ENCODE measurements at places on chromosomes 3 and 15.

GRCh38 chr3:132253262-132253878 lies 63.8 kb upstream of the ACP3 start:
- DNase-seq: no peak

DNA sequence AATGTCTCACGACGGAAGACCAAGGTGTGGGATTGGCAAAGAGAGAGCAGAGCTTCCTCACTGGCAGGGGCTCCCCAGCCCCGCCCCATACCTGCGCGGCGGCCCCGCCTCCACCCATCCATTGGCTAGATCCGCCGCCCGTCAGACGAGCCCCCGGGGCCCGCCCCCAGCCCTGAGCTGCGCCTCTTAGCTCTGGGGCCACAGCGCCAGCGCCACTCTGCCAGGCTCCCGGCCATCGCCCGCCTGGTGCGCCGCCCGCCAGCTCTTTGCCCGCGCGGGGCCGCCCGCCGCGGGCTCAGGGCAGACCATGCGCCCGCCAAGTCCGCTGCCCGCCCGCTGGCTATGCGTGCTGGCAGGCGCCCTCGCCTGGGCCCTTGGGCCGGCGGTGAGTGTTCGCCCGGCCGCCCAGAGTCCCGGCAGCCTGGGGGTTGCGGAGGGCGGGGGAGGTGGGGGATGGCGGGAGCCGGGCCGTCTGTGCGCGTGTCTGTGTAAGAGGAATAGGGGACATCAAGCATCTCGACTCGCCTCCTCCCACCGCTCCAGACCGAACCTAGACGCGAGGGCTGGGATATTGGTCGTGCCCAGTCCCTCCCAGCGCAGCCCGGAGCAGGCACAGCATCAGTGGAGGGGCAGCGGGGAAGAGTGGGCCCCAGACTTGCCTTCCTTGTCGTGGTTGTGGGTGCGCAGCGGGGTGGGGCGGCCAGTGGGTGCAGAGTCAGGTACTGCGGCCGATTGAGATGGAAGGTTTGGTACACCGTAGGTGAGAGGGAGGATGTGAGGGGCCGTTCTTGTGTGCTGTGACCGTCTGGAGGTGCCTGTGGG lies at the start of gene VIPR1:
Gene VIPR1 (plus strand): TSS at position 215 of the 822 bp plus-strand sequence. CDS start 93 bp downstream, at position 308.
- no peak for DNase-seq

DNA sequence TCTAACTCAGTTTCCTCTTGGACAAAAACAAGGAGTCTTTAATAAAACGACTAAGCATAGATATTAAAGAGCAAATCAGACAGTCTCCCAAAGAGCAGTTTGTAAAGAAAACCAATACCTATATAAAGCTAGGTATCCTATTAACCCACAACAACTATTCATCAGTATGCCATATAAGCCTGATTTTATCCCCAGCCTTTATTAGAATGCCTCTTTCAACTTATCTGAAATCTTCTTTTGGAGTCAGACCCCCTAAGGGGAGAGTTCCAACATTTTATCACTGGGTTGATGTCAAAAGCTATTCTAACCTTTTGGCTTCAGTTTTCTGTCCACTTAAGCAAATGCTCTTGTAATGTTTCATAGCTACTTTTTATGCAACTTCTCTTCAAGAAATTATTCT lies 17.8 kb downstream of the MAP2K5 start:
- no peak for DNase-seq

DNA sequence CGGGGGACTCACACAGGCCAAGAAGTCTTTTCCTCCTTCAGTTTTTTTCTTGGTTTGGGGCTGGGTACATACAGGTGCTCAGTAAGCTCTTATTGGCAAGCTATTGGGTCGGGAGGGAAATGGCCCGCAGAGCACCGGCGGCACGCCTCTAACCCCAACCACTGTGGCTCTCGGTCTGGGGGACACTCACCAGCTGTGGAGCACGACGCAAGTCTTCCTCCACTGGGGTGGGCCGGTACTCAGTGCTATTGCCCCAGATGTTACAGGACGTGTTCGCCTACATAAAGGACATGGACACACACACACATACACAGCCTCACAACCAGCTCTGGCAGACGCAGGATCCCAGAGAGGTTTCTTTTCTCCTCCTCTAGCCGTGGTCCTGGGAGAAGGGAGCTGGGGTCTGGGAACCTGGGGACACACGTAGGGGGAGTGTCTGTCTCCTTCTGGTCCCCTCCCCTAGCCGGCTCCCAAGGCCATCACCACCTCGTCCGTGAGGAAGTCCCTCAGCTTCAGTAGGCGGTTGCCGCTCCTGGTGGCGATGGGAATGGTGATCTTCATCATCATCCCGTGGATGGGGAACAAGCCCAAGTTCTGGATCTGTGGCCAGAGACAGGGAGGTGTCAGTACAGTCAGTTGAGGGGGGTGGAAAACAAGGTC lies 33.4 kb downstream of the FEM1B start:
- DNase-seq: no peak

- DNase-seq: peak; percentile 12
Observed at GRCh38 chr15:39692356-39693327, 90.0 kb downstream of the FSIP1 start.

DNA sequence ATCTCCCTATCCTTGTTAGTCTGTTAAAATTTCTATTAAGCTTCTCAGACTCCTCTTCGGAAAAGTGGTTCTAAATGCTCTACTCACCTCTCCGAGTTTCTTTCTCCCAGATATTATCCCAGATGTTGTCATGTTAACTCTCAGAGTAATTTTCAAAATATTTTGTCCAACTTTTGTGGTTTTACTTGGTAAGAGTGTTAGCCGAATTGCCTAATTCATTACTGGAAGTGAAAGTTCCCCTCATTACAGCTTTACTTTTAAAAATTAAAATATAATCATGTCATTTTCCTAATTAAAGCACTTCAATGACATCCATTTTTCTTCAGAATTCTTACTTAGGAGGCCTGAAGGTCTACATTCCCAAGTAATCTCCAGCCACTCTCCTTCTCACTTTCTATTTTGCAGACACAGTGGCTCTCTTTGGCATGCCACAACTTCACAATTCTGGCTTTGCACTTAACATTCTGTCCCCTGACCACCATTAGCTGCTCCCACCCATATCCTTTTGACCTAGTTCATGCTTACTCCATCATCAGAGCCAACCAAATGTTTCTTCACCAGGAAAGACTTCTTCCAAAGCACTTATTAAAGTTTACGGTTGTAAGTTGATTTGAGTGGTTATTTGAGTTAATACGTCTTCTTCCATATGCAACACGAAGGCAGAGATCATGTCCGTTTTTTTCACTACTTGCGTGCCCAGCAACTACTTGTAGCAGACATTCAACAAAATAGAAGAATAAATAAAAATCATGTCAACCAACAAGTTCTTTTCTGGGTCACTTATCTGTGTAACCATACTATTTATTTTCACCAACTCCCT lies 10.2 kb upstream of the TIPARP start:
- no peak for DNase-seq

DNA sequence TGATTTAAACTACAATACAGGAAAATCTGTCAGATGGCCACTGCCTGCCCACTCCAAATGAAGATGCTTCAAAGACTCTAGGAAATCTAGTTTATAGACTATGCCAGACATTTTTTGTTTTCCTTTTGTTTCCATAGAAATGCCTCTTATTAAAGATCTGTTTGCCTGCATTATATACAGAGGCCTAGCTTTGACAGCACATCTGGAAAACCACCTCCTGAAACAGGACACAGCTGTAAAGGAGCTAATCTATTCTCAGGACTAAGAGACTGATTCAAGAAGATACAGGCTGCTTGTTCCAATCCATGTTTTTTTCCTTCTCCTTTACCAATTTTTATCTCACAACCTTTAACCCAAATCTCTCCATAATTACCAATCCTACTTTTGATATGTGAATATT lies 75.3 kb upstream of the STRIT1 start:
- no peak for DNase-seq

DNA sequence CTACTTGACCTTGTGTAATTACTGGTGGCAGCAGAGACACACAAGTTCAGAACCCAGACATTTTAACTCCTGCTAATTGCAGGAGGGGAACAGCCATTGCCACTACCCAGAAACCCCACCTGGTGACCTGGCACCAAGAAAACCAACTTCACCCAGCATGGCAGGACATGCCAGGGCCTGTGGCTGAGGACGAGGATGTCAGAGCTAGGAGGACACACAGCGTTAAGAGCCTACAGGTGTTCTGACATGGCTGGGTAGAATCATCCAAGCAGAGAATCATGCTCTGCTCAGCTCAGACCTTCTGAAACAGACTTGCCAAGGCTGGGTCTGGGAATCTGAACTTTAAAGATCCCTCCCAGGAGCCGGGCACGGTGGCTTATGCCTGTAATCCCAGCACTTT lies 11.7 kb upstream of the SPATA12 start:
- DNase-seq: no peak

- DNase-seq: no peak
Observed at GRCh38 chr3:77795013-77795412, 755.1 kb downstream of the ROBO2 start.

GRCh38 chr15:67685008-67685599 lies 140.2 kb upstream of the SKOR1 start:
- no peak for DNase-seq

DNA sequence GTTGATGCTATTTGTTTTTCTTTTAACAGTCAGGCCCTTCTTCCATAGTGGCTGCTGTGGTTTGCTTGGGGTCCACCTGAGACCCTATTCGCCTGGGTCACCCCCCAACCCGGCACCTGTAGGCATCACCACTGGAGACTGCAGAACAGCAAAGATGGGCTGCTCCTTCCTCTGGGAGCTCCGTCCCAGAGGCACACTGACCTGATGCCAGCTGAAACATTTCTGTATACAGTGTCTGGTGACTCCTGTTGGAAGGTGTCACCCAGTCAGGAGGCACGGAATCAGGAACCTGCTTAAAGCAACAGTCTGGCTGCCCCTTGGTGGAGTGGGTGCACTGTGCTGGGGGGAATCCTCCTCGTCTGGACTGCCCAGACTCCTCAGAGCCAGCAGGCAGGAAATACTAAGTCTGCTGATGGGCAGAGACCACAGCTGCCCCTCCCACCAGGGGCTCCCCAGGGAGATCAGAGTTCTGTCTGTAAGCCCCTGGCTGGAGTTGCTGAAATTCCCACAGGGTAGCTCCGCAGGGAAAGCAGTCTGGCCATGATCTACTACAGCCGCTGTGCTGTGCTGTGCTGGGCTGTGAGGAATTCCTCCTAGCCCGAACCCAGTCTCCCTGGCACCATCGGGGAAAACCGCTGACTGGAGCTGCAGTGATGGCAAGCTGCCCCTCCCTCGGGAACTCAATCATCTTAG lies 248.2 kb downstream of the TBC1D5 start:
- DNase-seq: no peak

DNA sequence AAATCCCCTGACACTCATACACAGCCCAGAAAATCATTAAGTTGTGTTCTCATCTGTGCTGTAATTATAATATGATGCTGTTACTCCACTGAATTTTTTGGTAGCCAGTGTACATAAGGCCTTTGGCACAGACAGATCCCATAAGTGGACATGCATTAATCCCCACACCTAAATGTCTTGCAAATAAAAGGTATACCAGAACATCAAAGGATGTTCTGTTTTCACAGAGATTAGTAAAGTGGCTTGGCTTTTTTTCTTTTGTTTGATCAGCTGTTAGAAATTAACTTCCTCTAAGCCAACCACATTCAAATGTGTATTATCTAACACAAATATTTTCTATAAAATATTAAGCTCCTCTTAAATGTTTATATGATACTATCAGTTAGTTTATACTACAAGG lies 2.7 kb downstream of the SST start:
- peak; percentile 63 for DNase-seq

DNA sequence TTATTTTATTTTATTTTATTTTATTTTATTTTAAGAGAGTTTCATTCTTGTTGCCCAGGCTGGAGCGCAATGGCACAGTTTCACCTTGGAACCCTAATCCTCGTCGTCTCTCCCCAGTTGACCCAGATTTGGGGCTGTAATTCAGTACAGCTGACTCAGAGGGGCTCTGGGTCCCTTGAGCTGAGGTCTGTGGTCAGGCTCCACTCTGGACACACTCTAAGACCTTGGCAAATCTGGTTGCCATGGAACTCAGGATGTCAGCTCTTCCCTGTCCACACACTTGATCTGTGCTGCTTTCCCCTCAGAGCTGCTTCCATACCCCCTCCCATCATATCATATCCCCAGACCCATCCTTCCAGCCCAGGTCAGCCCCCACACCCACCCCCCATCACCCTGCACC lies 675 bp upstream of the CYP11A1 start:
- DNase-seq: no peak

- DNase-seq: no peak
Observed at GRCh38 chr3:6962801-6963200, 101.9 kb downstream of the GRM7 start.

- no peak for DNase-seq
Observed at GRCh38 chr3:101859882-101860448, 10.7 kb downstream of the NFKBIZ start.

DNA sequence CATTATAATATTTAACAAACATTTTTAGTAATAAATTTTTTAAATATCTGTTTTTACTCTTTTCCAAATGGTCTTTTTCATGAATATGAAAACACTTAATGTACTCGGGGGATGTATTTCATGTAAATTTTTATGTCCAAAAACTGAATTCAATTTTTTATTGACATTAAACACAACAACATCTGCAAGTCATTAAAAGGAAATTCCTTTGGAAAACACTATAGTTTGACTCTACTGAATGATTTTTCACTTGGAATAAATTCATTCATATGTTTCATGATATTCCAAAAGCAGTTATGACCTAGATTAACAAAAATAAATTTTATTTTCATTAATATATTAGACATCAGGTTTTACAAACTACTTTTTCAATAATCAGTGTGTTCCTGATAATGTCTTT lies 239.8 kb upstream of the AGTR1 start:
- no peak for DNase-seq

- no peak for DNase-seq
Observed at GRCh38 chr3:120192159-120192558, 92.9 kb downstream of the GPR156 start.
